ENCODE measurements at places on chromosomes 5 and 9.

- DNase-seq: no peak
Measured at GRCh38 chr9:61668846-61669245, 479.0 kb downstream of the SPATA31A7 start.

DNA sequence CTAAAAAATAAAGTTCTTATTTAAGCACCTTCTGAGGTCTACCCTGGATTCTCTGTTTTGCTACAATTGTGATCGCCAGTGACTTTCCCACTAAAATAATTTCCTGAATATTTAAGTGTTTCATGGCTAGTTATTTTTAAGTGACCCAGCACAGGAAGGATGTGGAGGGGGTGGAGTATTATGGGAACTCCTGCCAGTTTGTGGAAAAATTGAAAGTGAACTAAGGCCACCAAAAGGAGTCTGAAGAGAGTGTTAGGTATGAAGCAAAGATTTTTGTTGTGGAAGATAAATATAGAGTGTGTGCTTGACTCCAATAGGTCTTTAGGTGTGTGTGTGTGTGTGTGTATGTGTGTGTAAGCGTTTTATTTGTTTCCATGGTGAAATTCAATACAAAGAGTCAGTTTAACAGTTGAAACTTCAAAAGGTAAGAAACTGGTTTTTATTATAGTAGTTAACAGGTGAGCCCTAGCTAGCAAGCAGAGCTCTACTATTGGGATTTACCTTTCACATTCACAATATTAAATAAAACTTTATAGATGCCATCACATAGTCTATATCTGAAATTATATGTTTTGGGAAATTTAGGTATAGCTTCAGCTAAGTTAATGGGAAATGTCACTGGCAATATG is 25.6 kb downstream of the RASGRF2 start:
- no peak for DNase-seq

DNA sequence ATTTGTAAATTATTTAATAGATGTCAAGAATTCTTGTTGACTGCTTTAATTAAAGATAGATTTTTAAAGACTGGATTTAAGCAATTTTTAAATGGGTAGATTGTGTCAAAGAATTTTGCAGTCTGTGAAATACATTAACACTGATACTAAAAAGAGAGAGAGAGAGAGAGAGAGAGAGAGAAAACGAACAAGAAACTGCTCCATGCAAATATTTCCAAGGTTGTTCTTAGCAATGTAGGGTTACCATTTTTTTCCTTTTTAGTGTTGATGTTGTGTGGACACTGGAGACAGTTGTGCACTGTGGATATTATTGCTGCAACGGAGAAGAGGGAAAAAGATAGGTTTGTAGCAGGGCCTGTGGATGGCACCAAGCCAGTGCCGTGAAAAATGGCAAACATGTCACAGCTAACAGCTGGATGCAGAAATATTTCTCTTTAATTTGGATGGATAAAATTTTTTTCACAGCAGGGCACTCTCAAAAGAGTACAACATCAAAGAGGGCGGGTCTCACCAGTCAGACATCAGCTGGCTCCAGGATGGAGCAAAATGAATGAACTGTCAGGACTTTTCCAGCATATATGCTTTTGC is 58.2 kb downstream of the PRDM6 start:
- no peak for DNase-seq

DNA sequence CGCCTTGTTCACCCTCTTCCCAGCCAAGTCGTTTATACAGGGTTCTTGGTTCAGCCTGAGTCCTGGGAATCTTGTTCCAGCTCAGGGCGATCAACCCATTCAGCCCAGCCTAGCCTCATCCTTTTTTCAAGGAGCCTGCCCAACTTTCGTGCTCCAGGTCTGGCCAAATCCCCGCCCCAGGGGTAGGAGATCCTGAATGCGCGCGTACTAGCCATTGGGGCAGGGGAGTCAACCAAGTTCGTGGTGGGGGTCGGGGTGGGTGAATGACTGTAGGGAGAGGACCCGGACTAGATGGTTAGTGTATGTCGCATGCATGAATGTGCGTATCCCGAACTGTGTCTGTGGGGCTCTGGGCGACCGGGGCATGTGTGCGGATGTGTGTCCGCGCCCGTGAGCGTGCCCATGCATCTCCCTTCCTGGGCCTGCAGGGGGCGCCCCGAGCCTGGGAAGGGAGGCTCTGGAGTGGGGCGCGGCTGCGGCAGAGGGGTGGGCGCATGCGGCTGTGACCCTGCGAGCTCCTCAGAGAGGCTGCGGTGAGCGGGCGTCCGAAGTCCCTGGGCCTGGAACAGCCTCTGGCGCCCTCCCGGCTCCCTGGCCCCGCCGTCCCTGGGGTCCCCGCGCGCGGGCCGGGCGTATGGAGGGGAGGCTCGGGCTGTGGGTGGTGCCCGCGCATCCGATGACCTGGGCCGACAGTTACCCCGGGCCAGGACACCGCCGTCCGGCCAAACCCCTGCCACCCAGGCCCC is 8.7 kb downstream of the CCL21 start:
- DNase-seq: peak; percentile 39

DNA sequence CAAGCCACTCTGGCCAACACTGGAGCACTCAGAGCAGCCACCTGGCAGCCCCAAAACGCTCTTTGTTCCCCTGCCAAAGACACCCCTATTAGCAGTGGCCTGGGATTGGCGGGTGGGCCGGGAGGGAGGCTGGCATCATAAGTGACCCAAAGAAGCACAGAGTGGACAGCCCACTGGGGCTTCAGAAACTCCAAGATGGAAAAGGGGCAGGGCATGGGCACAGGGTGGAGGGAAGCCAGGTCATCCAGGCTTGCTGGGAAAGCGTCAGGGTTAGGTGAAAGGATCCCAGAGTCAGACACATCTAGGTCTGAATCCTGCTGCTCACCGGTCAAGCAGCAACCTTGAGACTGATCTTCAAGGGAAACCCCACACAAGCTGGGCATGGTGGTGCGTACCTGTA is 14.8 kb downstream of the EEIG1 start:
- no peak for DNase-seq

DNA sequence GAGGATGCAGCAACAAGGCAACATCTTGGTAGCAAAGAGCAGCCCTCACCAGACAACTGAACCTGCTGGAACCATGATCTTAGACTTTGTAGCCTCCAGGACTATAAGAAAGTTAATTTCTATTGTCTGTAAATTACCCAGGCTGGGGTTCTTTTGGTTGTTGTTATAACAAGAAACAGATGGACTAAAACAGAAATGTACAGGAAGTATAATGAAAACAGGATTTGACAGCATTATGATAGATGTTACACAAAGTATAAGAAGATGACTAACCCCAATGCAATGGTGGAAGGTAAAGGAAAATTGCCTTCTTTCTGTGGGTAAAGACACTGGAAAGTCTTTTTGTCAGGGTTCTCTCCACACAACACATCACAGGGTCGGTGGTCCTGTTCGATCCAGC is 204.2 kb downstream of the SGCD start:
- DNase-seq: no peak

- no peak for DNase-seq
Measured at GRCh38 chr5:57853929-57854697, 371.5 kb upstream of the ACTBL2 start.

DNA sequence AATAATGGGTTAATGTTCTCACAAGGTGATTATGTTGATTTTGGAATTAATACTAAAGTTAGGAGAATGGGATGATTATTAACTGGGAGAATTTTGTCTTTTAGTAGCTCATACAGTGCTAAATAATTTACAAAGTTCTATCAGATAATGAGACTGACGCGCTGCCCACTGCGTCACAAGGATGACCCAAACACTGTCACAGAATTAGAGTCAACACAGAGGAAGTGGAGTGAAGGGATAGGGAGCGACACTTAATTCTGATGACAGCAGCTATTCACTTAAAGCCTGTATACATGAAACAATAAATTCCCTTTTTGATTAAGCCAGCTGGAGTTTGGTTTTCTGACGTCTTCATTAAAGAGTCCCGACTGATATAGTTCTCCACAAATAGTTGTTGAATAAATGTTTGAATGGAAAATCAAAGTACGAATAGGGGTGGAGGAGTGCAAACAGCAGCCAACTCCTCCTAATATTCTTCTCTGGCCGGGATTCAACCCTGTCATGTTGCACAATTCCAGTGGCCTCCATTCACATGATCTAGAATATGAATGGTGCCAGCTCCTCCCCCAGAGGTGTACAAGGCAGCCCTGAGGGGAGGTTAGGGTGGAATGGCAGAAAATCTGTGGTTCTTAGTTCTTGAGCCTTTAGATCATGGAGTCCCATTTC is 140.3 kb downstream of the PCSK1 start:
- DNase-seq: no peak

DNA sequence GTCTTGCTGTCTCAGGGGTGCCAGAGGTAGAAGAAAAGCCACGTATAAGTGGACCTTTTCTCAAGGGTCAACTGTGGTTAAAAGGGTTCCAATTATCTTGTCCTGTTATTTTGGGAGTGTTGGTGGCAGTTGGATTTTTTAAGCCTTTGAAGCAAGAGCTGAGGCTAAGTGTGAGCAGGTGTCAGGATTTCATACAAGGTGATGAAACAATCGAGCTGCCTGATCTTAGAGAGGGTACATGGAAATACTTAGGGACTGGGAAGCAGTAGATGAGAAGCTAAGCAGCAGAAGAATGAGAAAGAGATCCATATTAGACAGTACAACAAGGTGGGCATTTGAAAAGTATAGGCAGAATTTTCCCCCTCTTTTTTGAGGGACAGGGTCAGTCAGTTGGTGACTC is 23.6 kb downstream of the FOCAD start:
- no peak for DNase-seq

DNA sequence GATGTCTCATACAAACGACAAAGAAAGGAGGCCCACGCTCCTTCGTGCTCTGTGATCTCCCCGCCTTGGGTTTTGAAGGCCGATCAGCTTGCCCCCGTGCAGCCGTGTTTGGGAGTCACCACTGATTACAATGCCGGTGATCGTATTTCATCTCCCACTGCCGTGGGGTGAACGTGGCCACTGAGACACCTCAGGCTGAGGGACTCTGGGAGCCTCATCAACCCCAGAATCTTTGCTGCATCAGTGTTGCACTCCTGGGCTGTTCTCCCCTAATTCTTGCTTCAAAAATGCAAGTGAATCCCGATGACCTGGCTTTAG is 194.2 kb downstream of the HSPA4 start:
- DNase-seq: no peak

- DNase-seq: no peak
Measured at GRCh38 chr9:131743096-131743495, 3.2 kb upstream of the RAPGEF1 start.

DNA sequence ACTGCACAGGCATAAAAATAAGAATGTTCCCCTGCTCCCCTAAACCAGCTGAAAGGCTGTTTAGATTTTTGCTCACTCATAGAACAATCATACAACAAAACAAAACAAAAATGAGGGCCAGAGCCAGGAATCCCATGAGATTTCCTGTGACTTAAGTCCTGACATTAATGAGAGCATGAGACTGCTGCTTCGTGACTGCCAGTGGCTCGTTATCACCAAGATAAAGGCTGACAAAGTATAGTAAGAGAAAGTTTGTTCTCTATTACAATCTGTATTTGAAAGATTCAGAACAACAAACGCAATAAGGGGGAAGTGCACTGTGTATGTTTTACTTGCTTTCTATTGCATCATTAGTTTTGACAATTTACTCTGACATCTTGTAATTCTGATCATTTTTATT is 837.1 kb upstream of the C9orf72 start:
- DNase-seq: no peak

DNA sequence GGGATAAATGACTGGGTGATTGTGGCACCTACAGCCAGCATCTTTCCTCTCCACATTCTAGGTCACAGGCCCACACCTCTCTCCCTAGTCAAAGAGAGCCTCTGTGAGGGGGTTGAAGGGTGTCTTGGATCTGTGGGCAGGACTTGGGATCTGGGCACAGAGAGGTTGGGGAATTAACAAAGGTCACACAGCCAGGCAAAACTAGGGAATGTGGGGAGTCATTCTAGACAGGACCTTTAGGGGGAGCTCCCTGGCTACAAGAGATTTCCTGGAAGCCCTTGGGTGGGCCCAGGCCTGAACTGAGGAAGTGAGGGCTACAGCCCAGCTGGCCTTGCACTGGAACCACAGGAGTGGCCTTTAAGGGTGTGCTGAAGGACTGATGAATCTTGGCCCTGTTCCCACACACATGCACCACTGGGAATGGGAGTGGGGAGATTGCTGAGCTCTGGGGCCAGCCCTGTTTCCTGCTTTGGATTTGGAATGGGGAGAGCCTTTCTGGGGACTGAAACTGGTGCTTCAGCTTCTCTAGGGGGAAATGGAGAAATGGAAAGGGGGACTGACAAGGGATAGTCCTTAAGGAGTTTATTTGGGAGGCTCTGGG is 12.4 kb upstream of the CXXC5 start:
- no peak for DNase-seq

GRCh38 chr9:38127271-38127839 is 58.3 kb upstream of the SHB start:
- no peak for DNase-seq

DNA sequence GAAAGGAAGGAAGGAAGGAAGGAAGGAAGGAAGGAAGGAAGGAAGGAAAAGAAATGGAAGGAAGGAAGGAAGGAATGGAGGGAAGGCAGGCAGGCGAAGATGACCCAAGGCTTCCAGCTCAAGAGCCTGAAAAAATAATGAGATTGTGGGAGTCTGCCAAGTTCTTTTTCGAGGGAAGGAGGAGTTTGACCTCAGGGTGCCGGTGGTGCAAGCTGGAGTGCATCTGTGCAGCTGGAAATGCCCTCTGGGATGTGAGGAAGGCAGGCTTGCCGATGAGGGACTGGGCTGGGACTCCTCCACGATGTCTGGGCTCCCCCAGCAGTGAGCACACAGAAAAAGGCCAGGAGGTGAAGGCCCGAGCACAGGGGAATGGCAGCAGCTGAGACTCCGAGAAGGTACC is 154.9 kb upstream of the DAPK1 start:
- no peak for DNase-seq

GRCh38 chr9:136512651-136513071 is 29.8 kb upstream of the SEC16A start:
- no peak for DNase-seq

- no peak for DNase-seq
Measured at GRCh38 chr9:134324359-134325095, 1.7 kb upstream of the RXRA start.

GRCh38 chr5:68711293-68712200 is 382.3 kb upstream of the SLC30A5 start:
- no peak for DNase-seq

DNA sequence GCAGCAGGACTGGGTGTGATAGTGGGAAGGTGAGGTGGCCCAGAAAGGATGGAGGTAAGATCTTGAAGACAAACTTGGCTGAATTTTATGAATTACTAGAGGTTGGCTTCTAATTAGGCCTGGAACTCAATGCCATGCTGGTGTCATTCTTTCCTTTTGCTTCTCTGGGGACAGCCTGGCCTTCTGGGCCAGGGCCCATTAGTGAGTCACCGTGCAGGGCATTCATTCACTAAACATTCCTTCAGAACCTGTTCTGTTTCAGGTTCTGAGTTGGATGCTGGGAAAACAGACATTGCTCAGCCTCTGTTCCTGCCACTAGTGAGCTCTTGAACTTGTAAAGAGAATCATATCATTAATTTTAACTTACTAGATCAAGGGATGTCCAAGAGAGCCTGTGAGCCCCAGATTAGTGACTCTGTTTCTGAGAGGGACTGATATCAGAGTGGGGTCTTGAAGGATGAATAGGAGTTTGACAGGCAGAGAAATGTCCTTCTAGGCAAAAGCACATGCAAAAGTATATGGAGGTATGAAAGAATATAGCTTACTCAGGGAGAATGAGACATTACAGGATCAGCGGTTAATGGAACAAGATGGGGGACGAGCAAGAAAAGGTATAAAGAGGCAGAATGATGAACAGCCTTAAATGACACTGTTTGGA is 66.5 kb downstream of the LHX2 start:
- no peak for DNase-seq
